Stimulated activated CD4-positive, alpha-beta T cell treated with anti-CD3 and anti-CD28 coated beads, Interleukin-4, amount 100 ng/mL, for 4 hours (primary cell): ENCODE measurements at places on chromosomes 3 and 15.

GRCh38 chr15:77858792-77859490 lies 218.6 kb downstream of the TBC1D2B start:
- no peak for DNase-seq

DNA sequence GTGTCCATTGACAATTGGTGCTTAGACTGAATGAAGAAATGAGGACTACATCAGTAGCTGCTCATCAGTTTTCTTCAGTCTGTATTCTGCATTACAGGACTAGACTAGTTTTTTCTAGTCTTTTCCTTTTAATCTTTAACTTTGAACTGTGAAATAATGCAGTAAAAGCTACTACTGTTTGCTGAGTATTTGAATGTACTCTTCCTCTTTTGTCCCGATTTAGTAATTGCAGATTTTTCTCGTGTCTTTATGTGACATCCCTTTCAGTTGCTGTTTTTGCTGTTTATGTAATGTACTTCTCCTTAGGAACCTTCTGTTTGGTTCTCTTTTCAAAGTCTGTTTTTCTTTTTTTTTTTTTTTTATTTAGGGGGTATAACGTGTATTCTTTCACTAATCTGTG lies 17.4 kb downstream of the MFSD1 start:
- DNase-seq = no peak

DNA sequence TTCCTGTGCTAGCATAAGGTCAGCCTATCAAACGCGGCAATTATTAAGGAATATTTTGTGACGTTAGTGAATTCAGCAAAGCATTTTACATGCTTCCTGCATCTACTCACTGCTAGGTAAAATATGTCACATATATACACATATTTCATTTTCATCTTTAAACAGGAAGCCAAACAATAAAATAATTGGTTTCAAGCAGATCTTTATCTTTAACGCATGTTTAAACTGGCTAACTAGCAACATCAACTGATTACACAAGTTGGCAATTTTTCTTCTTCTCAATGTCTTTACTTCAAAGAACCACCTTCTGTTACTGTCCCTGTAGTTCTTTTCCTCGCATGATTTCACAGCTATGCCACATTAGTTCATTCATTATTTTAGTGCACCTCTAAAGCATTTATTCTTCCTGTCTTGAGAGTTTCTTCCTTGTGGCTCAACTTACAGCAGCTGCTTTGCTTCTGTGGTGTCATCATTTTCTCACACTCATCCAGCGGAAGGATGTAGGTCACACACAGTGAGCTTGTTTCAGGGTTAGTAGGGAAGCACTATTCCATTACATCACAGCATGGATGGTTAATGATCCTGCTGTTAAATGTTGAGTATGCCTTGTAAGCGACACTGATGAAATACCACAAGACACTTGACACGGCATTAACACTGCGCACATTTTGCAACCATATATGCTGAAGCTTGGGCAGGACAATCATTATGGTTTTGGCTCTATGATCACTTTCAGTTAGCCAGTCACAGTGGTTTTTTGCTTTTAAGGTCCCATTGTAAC lies 2.3 kb upstream of the BCHE start:
- no peak for DNase-seq

DNA sequence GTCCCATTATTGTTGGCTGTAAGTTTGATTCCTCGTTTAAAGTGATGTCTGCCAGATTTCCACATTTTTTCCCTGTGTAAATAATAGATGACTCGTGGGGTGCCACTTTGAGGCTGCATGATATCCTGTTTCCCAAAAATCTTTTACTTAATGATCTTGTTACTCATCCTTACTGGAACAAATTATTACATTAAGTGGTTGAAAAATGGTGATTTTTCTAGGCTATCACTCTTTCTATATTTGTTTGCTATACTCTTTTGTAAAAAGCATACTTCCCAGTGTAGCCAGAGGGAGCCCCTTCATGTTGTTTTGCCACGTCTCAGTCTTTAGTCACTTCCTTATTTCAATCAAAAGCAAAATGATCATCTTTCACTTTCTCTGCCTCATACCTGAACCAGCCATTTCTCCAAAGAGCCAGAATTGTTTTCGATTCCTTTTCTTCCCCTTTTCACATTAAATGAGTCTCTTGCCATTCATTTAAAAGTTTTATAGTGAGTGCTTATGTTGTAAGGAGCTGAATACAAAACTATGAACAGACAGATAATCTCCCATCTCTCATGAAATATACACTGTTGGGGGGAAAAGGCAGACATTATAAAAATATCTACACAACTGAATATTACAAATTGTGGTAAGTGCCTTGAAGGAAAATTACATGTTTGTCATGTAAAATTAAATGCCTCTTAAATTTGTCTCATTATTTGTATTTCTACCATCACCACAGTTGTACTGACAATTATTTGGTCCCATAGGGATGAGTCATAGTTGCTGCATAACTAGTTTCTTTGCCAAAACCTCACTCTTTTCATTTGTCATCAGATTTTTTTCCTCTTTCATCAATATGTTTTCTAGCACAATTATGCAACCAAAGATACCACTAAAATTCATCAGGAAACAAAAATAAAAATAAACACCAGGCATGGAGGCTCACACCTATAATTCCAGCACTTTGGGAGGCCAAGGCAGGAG lies 41.5 kb downstream of the ADGRG7 start:
- DNase-seq = no peak
